Stimulated activated CD8-positive, alpha-beta memory T cell treated with anti-CD3 and anti-CD28 coated beads, Interleukin-2, amount 100 ng/mL, for 1 hour (primary cell): ENCODE measurements at places on chromosomes 11 and 22.
A peak's percentile ranks its signal among the peaks of the same experiment; 100 is the strongest.

- DNase-seq, result no peak
Measured at GRCh38 chr11:28318871-28319270, 210.7 kb downstream of the METTL15 start.

DNA sequence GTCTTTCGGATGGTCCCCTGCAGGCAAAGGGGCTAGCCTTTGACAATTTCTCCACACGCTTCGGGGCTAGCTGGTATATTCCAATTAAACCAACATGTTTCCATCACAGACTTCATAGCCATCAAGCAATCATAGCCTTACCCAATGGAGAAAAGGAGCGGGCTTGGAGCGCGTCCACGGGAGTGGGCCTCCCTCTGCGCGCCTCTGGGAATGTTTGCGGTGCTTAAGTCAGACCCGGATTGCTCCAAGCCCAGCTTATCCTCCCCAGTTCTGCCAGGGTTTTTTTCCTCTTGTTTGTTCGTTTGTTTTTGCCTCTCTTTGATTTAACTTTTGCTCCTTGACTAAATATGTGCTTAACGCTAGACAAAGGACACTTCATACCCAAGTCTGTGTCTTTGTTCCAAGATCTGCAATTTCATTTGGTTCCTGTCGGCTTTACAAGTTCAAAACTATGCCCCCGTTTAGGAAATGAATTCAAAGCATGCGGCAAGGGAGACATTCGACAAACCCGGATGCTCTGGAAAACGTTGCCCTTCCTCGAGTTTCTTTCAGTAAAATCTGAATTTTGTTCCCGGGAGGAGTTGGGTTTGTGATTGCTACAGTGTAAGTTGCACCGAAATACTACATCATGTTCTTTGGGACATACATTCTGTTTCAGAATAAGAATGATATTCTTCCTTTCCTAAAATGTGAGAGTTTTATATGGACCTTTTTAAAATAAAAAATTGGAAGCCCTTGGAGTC is 1.0 kb upstream of the GLB1L2 start:
- DNase-seq, result no peak

DNA sequence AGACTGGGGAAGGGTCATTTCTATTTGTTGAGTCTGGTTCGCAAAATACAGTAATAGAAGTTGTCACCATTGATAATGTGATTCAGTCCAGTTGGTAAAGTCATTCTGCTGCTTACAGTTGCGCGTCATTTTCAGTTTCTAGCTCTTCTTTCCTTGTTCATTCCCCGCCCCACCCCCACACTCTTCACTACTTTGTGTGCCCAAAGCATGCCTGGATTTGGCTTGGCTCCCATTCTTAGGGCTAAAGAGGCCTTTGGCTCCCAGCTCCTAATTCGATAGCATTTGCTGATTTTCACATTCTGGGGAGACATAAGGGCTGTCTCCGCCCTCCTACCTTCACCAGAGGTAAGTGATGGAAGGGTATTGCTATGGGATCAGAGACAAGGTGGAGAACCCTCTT is 43.0 kb downstream of the CECR2 start:
- no peak for DNase-seq

GRCh38 chr11:12122083-12122482 is 11.7 kb downstream of the MICAL2 start:
- DNase-seq, result no peak

- no peak for DNase-seq
Measured at GRCh38 chr11:84648471-84648870, 978.7 kb downstream of the DLG2 start.

DNA sequence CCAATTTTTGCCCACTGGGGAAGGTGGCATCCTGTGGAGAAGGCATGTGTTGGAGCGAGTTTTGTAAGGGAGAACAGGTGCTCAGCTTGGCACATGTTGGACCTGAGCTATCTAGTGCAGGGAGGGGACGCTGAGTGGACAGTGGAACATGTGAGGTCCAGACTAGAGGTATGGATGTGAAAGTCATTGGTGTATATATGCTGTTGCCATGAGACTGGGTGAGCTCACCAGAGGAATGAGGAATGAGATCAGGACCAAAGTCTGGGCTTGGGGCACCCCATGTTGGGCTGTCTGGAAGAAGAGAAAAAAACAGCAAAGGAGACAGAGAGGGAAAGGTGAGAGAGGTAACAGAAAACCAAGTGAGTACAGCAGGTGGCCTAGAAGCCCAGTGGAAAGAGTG is 12.3 kb upstream of the SYT7 start:
- no peak for DNase-seq

DNA sequence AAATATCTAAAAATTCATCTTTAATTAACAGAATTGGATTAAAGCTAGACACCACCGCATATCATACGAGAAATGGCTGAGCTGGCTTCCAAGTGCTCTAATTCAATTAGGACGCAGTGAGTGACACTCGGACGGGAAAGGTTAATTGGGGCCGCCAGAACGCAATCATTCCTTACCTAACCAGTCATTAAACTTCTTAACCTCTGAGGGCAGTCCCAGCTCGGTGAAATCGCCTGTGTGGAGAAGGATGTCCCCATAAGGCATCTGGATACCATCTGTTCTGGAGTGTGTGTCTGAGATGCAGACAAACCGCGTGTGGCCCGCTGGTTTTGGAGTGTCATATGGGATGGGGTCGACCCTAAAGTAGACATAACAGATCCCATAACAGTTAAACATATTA is 50.3 kb downstream of the MPPED2 start:
- no peak for DNase-seq

- no peak for DNase-seq
Measured at GRCh38 chr11:18361154-18361553, 33.2 kb upstream of the LDHA start.

GRCh38 chr11:117907276-117908108 is 21.7 kb downstream of the TMPRSS13 start:
- DNase-seq, result peak; percentile 31

DNA sequence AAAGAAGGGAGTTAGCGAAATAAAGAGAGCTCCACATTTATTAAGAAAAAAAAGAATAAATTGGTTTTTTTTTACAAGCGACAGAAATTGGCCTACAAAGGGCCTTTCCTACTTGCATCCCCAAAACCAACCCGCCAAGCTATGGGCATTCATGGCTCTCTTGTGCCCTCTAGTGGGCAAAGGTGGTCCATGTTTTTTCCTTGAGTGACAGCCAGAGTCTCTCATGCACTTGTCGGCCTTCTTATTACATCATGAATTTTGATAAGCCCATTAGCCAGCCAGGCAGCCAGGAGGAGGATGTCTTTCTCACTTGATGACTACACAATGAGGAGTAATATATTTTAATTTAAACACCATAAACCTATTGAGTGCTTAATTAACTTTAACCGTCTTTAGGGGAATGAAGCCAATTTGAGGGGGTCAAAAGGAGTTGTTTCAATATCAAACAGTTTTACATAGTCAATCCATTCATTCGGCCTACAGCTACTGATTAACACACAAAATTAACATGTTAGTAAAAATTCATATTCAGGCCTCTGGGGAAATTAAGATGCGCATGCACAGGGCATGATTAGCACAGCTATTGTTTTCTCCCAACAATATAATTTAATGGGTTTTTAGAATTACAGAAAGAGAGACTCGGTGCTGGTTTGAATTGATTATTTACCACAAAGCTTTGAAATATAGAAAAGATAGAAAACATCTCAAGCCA is 85.5 kb downstream of the RCN1 start:
- peak; percentile 56 for DNase-seq

- no peak for DNase-seq
Measured at GRCh38 chr11:130121445-130121978, 38.1 kb upstream of the ST14 start.

DNA sequence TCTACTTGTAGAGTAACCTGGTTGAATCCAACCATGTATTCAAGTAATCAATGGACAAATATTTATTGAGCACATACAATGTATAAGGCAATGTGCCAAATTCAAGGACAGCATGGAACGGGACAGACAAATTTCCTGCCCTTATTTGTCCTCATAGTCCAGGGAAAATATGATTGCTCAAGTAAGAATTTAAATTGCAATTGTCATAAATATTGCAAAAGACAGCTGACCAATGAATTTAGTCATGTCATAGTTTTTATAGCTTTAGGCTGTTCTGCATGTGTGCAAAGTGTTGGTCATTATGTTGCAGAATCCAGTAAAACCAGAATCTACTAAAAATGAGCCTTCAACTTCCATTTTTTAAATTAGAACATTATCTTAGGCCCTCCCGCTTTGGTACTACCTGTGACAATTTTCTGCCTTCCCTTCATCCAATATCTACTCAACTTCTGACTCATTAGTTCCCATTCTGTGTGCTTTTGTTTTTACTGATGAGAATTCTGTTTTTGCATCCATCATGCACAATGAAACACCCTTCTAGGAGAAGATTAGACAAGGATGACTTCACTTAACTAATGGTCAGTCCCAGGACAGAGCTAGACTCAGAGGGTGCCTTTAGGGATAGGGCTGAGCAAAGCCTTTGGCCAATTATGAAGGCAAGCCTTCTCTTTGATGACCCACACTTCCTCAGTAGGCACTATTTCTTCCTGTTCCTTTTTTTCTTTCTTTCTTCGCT is 45.8 kb upstream of the FIBIN start:
- DNase-seq, result no peak

- DNase-seq, result no peak
Measured at GRCh38 chr11:94866936-94867795, 99.0 kb downstream of the AMOTL1 start.

- no peak for DNase-seq
Measured at GRCh38 chr22:48823941-48824340, 1003.7 kb downstream of the BRD1 start.

- no peak for DNase-seq
Measured at GRCh38 chr11:19073454-19074415, 13.2 kb upstream of the MRGPRX2 start.

GRCh38 chr11:33952805-33953204 is 60.9 kb upstream of the LMO2 start:
- DNase-seq, result no peak

DNA sequence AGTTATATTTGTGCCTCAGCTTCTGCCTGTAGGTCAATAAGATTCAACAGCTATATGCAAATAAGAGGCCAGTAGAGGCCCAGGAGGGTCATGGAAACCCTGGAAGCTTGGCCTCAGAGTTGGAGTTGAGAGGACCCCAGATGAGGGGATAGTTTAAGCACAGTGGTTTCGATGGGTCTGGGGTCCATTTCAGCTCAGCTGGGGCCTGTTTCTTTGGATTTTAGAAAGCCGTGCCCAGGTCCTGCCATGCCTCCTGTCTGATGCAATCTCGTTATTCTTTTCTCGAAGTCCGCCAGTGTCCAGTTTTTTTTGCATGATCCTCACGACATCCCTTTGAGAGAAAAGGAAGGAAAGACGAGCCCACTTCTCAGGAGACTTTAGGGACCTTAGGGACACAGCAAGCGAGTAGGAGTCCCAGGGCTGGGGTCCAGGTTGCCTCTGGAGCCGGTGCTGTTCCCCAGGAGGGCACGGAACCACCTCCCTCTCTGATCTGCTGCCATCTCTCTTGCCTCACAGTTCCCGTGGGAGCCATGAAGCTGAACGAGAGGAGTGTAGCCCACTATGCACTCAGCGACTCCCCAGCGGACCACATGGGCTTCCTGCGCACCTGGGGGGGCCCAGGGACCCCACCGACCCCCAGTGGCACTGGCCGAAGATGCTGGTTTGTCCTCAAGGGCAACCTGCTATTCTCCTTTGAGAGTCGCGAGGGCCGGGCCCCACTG is 2.6 kb upstream of the SMDT1 start:
- no peak for DNase-seq

GRCh38 chr22:31089160-31090100 is 8.3 kb downstream of the SMTN start:
- no peak for DNase-seq

GRCh38 chr11:2914455-2915195 is 14.6 kb downstream of the PHLDA2 start:
- no peak for DNase-seq

- DNase-seq, result no peak
Measured at GRCh38 chr22:24444729-24445466, 17.5 kb downstream of the ADORA2A start.

DNA sequence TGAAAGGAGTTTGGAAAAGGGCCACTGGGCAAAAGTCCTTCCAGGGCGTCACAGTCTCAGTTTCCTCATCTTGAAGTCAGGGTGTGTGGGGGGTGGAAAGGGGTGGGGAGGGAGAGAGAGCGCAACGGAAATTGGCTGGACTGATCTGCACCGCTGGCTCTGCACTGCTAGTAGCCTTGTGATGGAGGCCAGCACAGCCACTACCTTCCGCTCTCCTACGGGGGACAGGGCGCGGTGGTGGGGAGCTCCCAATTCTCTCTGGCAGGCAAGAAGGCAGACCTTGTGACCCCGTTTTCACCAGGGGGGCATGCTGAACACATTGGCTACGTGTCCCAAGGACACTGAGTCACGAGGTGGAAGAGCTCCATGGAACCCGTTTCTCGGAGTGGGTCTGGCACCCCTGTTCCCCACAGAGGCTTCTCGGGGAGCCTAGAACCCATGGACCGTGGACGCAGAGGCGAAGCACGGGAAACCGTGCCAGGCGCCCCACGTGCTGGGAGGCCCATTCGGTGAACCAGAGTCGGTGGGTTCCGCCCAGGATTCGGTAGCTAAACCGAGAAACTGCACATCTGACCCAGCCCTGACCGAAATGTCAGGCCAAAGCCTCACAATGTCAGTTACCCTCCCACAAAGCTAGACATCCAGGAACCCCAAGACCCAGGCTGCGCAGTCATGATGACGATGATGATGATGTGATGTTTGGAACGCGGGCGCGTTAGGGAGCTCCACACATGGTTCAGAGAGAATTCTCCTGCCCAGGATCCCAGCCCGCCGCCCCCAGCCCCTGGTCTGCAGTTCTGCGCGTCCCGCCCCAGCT is 28.3 kb upstream of the WNT11 start:
- DNase-seq, result no peak

DNA sequence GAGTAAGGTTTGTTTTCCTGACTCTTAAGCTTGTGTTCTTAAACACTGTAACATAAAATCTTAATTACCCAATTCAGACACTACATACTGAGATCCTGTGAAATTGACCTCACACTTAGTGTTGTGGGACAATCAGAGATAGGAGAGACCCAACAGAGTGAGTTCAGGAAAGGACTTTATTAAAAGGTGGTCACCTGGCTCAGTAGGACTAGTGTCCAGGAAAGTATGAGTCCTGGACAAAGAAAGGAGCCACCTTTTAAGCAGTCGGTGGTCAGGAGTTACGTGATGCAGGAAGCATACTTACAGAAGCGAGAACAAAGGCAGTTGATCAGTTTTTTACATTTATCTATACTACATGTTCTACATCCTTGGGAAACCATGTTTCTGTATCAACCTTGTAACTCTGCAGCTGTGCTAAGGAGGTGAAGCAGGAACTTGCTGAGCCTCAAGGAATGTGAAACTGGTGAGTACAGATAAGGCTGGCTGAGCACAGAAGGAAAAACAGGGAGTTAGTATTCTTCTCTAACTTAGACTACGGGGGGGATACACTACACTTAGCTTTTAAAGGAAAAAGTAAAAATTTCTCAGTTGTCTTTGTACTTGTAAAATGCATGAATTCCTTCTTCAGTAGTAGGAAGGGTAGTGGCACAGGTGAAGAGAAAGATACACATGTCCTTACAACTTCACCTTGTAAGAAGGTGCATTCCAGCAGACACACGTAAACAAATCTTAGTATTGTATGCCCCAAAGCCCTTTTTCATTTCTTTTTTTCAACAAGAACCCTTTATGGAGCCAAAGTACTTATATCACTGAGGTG is 15.1 kb downstream of the OR51E1 start:
- no peak for DNase-seq

- no peak for DNase-seq
Measured at GRCh38 chr11:129846508-129847335, 31.1 kb downstream of the TMEM45B start.
